Activated T-helper 17 cell treated with anti-CD3 and anti-CD28 coated beads, Interleukin-2, amount 50 U/mL, for 72 hours (primary cell): ENCODE measurements at places on chromosomes 7 and 10. TPM values are rescaled to one million over a fixed set of nuclear protein-coding genes. Genes with fewer than 3 reads are reported as not detected.

- ATAC-seq: no peak
Measured at GRCh38 chr7:88586219-88586618, 173.3 kb upstream of the ZNF804B start.

GRCh38 chr7:46633630-46634240 lies 712.7 kb upstream of the IGFBP3 start:
- ATAC-seq: no peak

- ATAC-seq: no peak
Measured at GRCh38 chr7:121945066-121945465, 72.1 kb downstream of the PTPRZ1 start.

- ATAC-seq: no peak
Measured at GRCh38 chr10:86972613-86973380, 4.5 kb downstream of the ADIRF start.

DNA sequence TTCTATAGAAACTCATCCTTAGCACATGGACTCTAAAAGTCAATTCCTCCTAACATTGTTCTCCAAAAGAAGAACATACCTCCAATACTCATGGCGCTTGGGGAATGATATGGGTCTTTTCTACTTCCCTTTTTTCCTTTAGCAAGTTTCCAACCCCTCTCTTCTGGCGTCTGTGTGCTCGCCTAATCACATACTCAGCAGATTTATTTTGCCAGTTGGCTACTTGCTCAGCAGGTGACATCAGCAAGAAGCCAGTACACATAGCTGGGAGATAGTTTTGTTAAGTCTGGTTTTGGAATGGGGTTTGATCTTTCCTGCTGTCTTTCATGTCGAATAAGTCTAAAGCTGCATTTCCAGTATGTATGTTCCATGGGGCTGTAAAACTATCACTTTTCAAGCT lies 193.8 kb downstream of the POM121L12 start:
- no peak for ATAC-seq

DNA sequence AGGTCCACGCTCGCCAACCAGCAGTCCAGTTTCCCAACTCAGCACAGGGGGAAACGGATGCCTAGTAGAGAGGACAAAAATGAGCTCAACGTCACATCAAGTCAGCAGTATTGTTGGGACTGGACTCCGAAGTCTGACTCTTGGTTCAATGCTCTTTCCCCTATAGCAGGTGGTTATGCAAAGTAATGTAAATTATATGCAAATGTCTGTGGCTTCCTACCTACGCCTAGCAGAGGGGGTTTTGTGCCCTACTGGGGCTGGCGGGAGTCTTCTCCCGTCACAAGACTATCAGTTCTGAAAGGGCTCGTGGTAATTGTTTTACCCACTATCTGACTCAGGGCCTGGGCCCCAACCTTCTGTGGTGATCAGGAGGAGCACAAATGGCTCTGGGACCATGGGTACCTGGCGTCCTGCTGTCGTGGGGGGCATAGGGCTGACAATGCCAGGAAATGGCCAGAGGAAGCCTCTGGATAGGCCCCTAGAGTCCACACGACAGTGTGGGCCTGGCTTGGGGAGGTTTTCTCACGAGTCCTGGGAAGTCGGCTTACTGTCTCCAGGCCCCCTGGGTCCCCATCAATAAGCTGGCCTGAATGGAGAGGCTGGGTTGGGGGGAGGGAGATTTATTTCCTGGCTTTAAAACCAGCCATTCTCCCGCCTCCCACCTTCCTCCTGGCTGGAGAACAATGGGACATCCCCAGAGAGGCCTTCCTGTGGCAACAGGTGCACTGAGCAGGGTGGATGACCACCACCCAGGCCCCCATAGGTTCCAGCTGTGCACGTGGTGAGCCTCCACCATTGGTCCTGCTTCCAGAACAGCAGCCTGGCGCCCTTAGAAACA lies 41.8 kb downstream of the UNC5B start:
- no peak for ATAC-seq

DNA sequence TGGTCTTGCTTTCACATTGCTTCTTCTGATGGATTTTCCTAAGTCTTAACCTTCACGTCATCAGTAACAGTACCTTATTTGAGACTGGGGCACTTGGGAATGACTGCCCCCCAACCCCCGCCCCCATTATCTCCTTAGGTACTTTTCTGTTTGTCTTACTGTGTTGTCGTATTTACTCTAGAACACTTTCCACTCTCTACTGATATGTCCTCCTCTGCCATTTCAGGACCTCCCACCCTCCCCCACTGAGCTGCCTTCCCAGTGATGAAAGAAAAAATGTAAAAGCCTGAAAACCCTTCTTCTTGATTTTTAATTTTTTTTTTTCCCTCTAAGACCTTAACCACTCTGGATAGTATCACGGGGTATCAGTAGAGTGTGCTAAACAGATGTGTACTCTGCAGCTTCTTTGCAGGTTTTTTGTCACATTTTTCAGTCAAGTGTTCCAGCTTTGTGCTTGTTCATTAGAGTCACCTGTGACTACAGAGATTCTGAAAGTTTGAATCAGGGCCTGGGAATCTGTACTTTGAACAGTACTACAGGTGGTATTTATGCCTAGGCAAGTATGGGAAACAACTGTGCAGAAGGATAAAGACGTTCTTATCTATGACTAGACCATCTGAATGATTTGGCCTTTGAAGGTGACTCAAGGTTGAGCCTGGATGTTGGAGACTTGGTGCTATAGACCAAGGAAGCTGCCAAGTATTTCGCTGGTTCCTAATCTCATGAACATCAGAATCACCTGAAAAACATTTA lies 8.3 kb downstream of the CALU start:
- ATAC-seq: no peak

DNA sequence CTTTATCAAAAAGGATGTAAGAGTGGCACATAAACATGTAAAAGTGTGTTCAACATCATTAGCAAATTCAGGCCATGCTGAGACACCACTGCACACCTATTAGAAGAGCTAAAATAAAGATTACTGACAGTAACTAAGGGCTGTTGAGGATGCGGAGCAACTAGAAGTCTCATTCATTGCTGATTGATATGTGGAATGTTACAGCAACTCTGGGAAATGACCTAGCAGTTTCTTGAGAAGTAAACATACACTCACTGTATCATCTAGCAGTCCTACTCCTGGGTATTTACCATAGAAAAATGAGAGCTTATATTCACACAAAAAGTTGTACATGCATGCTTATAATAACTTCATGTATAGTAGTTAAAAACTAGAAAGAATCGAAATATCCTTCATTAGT lies 77.3 kb downstream of the CCSER2 start:
- ATAC-seq: peak; percentile 79

- ATAC-seq: peak; percentile 41
Measured at GRCh38 chr10:79068562-79069324, at the start of gene ZMIZ1. TSS of gene ZMIZ1 (plus strand) at chr10:79068966. CDS start at chr10:79201633, 132,667 bp downstream.

DNA sequence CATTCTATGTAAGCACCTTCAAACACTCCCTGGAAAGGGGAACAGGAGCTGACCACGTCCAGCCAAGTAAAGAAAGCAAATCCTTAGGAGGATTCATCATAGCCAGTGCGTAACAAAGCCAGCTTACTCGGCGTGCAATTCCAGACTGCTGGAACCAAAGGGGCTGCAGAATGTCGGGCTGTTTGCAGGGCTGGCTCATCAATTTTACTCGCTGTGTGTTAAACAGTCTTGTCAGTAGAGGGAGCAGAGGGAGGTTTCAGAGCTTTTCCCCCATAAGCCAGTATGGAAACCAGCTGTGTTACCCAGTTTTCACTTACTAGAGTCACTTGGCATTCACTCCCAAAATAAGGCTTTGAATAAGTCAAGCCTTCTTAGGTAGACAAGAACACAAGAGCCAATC lies 127.1 kb downstream of the KMT2E start:
- no peak for ATAC-seq

Gene CYP3A4
- not detected for total RNA-seq

Gene GIMAP5
- 106 TPM for total RNA-seq

Gene SPDYE2
- total RNA-seq: not detected

Gene CCDC136
- 11.7 TPM for total RNA-seq
